SK-MEL-5 (cell line): ENCODE measurements at places on chromosomes 16 and 17.
A peak's percentile ranks its signal among the peaks of the same experiment; 100 is the strongest.

GRCh38 chr16:19238406-19238805 lies 47.1 kb upstream of the CLEC19A start:
- DNase-seq: no peak

- DNase-seq: no peak
These were observed 754 bp upstream of the SLFN11 start for GRCh38 chr17:35373984-35374765.

- no peak for DNase-seq
These were observed 825 bp downstream of the HASPIN start for GRCh38 chr17:3724378-3725077.

- no peak for DNase-seq
These were observed 26.9 kb downstream of the RGS9 start for GRCh38 chr17:65163990-65164495.

GRCh38 chr16:57774705-57775285 lies 27.5 kb downstream of the KIFC3 start:
- DNase-seq: no peak

DNA sequence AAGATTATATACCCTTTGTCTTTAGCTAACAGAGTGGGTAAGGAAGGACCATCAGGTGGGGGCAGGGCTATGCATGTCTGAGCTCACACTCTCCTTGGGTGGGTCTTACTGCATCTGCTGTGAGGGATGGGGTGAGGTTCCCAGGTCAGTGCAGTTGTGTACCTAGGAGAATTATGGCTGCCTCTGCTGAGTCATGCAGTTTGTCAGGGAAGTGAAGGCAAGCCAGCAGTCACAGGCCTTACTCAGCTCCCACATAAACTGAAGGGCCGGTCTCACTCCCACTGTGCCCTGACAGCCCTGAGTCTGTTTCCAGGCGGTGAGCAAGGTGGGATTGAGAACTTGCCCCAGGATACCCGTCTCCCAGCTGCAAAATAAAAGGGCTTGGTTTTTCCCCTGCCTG lies 328.6 kb downstream of the MAP2K6 start:
- no peak for DNase-seq

GRCh38 chr17:56810343-56810742 lies 23.4 kb downstream of the C17orf67 start:
- no peak for DNase-seq

GRCh38 chr17:43822570-43823190 lies 10.3 kb downstream of the MPP3 start:
- DNase-seq: no peak

DNA sequence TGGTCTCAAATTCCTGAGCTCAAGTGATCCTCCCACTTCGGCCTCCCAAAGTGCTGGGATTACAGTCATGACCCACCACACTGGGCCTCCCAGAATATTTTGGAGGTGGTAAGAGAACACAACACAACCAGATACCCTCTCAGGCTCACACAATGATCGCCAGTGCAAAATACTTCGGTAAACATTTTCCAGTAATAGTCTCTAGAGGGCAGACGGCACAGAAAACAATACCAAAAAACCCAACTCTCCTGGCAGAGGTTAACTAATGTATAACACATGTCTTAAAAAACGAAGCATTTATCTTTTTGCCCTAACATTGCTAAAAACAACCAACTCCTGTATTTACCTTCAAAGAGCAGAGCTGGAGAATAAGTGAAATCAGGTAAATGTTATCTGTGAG lies 10.5 kb downstream of the NUFIP2 start:
- DNase-seq: peak; percentile 19

GRCh38 chr16:53945996-53946395 lies 242.0 kb downstream of the FTO start:
- DNase-seq: peak; percentile 62

DNA sequence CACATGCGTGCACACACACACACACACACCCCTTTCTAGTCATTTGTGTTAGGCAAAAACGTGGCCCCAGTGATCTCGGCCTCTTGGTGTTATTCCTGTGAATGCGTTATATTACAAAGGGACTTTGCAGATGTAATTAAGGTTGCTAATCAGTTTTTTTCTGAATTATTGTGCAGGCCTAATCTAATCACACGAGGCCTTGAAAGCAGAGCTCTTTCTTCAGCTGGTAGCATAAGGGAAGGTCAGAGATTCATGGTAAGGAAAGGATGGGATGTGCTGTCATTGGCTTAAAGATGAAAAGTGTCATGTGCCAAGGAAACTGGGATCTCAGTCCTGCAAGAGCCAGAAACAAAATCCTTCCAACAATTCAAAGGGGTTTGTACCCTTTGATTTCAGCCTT lies 113.4 kb upstream of the ELAC2 start:
- DNase-seq: no peak

- no peak for DNase-seq
These were observed 220.4 kb upstream of the MYOCD start for GRCh38 chr17:12445331-12445730.

- peak; percentile 88 for DNase-seq
These were observed 47.0 kb upstream of the AMZ2 start for GRCh38 chr17:68200689-68201417.

GRCh38 chr17:19372439-19372838 lies 5.9 kb upstream of the MAPK7 start:
- DNase-seq: no peak

DNA sequence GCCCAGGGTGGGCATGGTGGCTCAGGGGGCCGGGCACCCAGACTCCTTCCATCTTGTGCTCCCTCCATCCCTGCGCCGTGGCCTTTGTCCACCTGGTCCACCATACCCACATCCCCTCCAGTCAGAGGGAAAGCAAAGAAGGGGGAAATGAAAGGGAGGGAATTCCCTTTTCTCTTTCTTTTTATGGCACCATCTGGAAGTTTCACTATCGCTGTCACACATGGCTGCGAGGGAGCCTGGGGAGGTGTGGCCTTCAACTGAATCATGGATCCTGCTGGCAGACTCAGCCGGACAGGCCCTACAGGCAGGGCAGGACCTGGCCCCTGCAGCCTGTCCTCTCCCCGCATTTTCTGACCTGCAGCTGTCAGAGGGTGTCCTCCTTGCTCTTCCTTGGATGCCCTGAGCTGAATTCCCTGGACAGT lies 6.2 kb downstream of the SLC12A3 start:
- DNase-seq: no peak

DNA sequence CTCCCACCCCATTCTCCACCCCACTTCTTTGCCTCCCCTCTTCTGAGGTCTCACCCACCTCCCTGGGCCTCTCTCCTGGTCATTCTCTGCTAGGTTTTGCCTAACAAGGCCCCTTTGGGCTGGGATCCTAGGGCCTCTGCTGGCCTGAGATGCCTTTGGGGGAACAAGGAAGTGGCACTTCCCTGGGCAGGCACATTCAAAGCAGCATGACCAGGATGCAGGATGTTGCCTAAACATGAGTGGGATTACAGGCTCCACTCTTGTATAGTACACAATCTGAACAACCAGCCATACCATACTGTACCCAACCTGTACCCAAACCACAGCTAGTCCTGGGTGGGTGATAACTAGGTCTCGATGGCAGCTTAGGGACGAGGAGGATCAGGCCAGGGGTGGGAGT lies 9.0 kb downstream of the GALK1 start:
- no peak for DNase-seq

DNA sequence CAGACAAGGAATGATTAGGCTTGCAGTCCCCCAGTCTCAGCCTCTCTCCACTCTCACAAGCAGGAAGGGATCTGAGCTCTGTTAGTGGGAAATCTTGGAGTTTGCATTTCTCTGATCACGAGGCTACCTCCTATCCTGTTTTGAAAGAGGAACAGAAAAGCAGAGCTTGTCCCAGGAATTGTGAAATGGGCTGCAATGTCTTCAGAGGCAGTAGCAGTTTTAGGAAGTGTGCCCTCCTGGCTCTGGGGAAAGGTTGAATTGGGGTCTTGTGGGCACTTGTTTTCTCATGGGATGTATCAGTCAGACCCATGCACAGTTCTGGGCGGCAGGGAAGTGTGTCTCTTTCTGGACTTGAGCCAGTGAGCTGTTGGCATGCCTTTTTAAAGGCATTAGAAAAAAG lies 22.8 kb downstream of the NUP85 start:
- DNase-seq: peak; percentile 50

DNA sequence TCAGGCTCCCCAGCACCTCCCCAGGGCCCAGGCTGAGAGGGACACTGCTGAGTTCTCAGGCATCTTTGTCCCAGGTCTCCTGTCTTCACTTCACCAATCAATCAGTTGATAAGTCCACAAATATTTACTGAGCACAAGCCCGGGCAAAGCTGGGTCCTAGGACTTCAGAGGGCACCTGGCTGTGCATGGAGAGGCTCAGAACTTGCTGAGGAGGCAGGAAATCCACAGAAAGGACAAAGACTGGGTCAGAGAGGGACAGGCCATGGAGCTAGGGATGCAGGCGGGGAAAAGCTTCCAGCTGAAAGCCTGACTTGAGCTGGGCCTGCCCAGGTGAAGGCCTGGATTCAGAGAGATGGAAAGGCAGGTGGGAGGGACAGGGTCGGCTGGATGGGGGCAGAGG lies 33.2 kb upstream of the C1QL1 start:
- DNase-seq: no peak

GRCh38 chr16:66996983-66997358 lies 8.6 kb downstream of the CES4A start:
- DNase-seq: no peak

- DNase-seq: no peak
These were observed 228.0 kb downstream of the C16orf78 start for GRCh38 chr16:49601576-49601975.

- DNase-seq: no peak
These were observed 12.0 kb upstream of the CLUH start for GRCh38 chr17:2723505-2723996.

GRCh38 chr16:83968891-83969649 lies 1.0 kb downstream of the NECAB2 start:
- no peak for DNase-seq

GRCh38 chr17:17146786-17147406 lies 59.2 kb downstream of the PLD6 start:
- DNase-seq: peak; percentile 27

GRCh38 chr17:48814504-48814903 lies 2.5 kb downstream of the TTLL6 start:
- DNase-seq: peak; percentile 78

- no peak for DNase-seq
These were observed 22.4 kb upstream of the KCNH6 start for GRCh38 chr17:63500543-63501390.

DNA sequence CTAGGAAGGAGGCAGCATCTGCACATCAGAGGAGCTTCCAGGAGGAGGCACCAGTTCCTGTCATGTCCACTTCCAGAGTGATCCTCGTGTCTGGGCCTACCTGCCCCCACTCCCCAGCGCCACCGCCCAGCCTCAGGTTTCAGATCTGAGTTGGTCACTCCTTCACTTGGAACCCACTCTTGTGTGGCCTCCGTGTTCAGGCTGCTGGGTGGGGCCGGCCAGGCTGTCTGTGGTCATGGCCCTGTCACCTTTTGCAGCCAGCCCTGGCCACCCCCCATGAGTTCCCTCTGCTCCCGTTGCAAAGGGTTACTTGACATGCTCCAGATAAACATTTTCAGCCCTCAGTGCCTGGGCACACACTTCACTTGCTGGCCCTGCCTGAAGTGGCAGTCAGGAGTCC lies 26.6 kb upstream of the SPPL2C start:
- DNase-seq: no peak

DNA sequence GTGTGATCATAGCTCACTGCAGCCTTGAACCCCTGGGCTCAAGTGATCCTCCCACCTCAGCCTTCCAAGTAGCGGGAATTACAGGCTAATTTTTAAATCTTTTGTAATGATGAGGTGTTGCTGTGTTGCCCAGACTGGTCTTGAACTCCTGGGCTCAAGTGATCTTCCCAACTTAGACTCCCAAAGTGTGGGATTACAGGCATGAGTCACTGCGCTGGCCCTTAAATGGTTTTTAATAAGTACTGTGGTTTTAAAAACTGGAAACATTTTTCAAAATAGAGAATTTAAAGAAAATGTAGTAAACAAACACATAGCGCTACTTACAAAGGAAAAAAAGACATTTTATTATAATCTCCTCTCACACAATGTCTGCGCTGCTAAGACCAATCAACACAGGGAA lies 32.2 kb downstream of the MARCHF10 start:
- DNase-seq: no peak

GRCh38 chr17:14559264-14560119 lies 258.6 kb downstream of the HS3ST3B1 start:
- no peak for DNase-seq

GRCh38 chr16:20944861-20945574 lies 44.4 kb downstream of the LYRM1 start:
- DNase-seq: peak; percentile 33

GRCh38 chr17:29124925-29125273 lies 55.3 kb downstream of the MYO18A start:
- DNase-seq: no peak

DNA sequence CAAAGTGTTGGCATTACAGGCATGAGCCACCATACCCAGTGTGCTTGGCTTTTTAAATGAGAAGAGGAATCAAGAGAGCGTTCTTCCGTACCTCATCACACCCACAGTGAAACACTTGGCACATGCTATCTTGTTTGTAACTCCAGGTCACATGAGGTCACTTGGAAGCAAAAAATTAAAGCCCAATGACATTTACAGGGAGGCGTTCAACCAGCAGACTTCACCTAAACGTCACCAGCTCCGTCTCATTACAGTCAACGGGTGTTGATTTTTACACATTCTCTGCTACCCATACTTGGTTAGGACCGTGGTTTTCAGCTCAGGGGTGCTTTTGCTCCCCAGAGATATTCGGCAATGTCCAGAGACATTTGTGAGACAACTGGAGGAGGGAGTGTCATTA lies 127.0 kb downstream of the XYLT1 start:
- DNase-seq: no peak

DNA sequence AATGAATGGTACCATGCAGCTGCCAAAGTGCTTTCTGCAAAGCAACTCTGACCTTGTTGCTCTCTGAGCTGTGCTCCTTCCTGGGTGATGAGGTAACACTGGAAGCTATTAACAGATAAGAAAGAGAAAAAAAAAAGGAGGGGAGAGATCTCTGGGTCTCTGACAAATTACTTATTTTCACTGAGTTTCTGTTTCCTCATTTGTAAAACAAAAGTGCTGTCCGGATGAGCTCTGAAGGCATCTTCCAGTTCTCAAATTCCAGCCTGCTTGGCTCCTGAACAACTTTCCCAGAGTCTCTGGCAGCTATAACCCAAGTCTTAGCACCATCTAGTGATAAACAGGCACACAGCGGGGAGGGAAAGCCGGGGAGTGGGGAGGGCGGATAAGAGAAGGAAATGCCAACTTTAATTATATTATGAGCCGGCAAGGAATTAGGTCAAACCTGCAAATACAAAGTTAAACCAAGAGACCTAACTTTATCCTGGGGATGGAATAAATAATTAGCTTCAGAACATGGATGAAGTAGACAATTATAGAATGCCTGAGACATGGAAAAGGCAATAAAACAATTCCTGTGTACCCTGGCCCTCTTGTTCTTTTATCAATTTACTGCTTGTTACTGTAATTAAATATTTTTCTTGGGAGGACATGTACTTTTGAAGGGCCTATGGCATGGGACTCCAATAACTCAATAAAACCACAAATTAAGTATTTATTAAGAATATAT lies 61.3 kb upstream of the KIFC3 start:
- DNase-seq: peak; percentile 76

DNA sequence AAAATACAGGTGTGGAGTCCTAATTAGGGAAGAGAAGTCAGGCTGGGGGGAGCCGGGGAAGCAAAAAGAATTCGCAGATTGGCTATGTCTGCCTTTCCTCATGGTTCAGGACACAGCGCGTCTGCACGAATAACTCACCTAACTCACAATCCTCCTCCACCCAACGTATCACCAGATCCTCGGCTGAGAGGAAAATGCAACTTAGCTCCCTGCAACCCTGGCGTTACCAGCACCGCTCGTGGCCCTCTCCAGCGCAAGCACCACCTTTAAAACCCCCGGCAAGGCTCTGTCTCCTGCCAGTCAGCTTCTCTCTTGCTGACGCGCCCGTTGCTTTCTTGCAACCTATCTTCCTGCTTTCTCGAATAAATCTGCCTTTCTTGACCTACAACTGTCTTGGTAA lies 49.8 kb upstream of the METRNL start:
- no peak for DNase-seq
